ENCODE measurements at places on chromosomes 3 and 15. TPM values are rescaled to one million over a fixed set of nuclear protein-coding genes. Genes with fewer than 3 reads are reported as not detected.

GRCh38 chr15:55234104-55234799, 37.5 kb upstream of the RSL24D1 start:
- DNase-seq = no peak
- H3K27ac ChIP-seq = no peak overlapping the region
- H3K36me3 ChIP-seq = no peaks in the 10 kb centered on the region
- H3K4me1 ChIP-seq = no peaks in the 10 kb centered on the region
- H3K27me3 ChIP-seq = no peaks in the 10 kb centered on the region

C2CD4A gene
- 0.36 TPM for total RNA-seq

DNA sequence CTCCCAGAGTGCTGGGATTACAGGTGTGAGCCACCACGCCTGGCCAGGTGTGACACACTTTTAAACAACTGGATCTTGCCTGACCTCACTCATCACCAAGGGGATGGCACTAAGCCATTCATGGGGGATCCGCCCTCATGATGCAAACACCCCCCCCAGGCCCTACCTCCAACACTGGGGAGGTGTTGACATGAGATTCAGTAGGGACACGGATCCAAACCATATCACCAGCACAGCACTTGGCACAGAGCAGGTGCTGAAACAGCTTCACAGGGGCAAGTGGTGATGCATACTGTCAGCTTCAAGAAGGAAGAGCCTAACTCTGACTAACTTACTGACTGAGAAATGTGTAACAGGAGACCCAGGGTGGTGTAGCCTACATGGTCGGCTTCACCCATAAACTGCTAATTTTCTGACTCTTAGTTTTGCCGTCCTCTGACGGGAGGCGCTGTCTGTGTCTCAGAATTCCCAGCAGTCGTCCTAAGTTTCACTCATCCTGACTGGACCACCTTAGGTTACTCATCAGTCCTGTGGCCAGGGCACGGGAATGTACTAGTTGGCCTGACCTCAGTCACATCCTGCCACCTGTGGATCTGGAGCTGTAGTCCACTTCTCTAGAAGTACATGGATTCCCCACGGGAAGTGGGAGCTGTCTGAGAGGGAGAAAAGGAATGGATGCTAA, 81.9 kb upstream of the PLXNA1 start:
- no peak for DNase-seq
- no peaks in the 10 kb centered on the region for H3K4me1 ChIP-seq
- H3K27ac ChIP-seq = no peak overlapping the region
- no peaks in the 10 kb centered on the region for H3K36me3 ChIP-seq

THBS1 gene
- total RNA-seq = 1,398 TPM

- no peaks in the 10 kb centered on the region for H3K4me1 ChIP-seq
- no peak for DNase-seq
- no peak overlapping the region for H3K27ac ChIP-seq
- H3K4me3 ChIP-seq = no peak overlapping the region
These were observed 2.7 kb downstream of the GAP43 start for GRCh38 chr3:115626006-115626409.

CAMK2N2 gene
- total RNA-seq = 0.36 TPM

DNA sequence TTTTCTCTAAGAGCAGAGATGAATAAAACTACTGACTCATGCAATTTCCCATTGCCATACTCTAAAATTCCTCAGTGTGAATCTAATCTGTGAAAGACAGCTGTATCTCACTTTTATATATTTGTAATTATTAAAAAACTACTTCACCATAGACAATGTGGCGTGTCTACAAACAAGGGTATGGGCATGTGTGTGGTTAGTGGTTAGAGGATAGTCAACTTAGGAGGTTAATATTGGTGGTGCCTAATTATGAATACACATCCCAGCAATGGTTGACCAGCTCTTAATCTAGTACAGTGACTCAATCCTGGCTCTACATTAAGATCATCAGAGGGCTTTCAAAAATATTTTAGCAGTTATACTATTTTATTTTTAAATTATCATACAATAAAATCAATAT, 94.5 kb downstream of the GOLIM4 start:
- no peaks in the 10 kb centered on the region for H3K27me3 ChIP-seq
- H3K27ac ChIP-seq = no peak overlapping the region
- H3K36me3 ChIP-seq = no peaks in the 10 kb centered on the region
- no peak overlapping the region for H3K4me3 ChIP-seq
- no peak for DNase-seq

ALPK3 gene
- total RNA-seq = 77.0 TPM

DNA sequence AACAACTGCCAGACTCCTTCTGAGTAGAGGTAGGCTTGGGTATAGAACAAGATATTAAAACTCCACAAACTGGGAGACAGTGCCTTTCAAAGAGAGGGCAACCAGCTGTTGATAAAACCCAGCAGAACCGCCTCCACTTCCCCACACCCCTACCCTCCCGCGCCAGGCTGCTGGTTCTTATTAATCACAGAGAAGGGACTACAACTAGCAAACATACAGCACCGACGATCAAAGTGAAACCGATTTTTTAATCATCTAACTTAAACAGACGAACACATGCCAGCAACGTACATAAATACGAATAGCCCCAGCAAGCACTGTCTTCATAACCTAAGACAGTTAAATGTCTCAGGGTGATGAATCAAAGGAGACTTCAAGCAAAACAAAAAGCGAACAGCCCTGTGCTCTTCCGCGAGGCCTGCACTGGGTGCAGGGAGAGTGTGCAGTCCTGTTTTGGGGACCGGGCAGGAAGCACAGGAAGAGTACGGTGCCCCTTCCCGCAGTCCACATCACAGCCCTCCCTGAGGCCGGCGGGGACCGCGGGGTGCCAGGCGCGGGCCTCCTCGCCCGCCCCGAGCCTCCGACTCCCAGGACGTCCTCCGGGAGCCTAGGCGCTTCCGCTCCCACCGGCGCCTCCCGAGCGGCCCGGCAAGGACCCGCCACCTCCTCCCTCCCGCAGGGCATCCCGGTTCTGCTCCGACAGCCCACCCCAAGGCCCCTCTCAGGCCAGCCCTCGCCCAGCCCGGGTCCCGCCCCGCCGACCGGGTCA, 75.1 kb upstream of the VGLL4 start:
- peak; percentile 85 for DNase-seq
- H3K4me3 ChIP-seq = peak overlapping the region; percentile 73
- H3K4me1 ChIP-seq = no peaks in the 10 kb centered on the region
- H3K36me3 ChIP-seq = no peaks in the 10 kb centered on the region
- H3K27ac ChIP-seq = peak overlapping the region; percentile 87

GRCh38 chr15:73901126-73901810, 25.0 kb upstream of the LOXL1 start:
- H3K36me3 ChIP-seq = no peaks in the 10 kb centered on the region
- H3K27me3 ChIP-seq = no peaks in the 10 kb centered on the region
- no peak overlapping the region for H3K4me3 ChIP-seq
- no peak overlapping the region for H3K27ac ChIP-seq
- no peaks in the 10 kb centered on the region for H3K4me1 ChIP-seq
- no peak for DNase-seq

GRCh38 chr15:63493436-63493835, 11.0 kb upstream of the USP3 start:
- no peaks in the 10 kb centered on the region for H3K27me3 ChIP-seq
- H3K4me3 ChIP-seq = no peak overlapping the region
- DNase-seq = no peak
- H3K27ac ChIP-seq = no peak overlapping the region
- no peaks in the 10 kb centered on the region for H3K4me1 ChIP-seq

DNA sequence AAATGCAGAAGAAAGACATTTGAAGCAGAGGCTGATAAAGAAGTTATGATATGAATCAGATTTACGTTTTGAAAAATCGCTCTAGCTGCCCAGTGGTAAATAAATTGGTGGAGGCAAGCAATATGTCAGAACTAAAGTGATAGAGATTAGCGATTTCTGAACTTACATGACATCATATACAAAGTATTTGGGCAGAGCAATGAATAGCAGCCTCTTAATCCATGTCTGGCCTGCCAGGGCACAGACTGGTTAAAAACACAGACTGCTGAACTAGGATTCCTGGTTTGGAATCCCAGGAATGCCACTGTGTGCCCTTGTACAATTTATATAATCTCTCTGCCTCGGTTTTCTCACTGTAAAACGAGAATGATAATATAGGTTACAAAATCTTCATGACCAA, 243.1 kb upstream of the SETMAR start:
- H3K27me3 ChIP-seq = no peaks in the 10 kb centered on the region
- H3K4me3 ChIP-seq = no peak overlapping the region
- no peak overlapping the region for H3K27ac ChIP-seq
- H3K36me3 ChIP-seq = no peaks in the 10 kb centered on the region
- H3K4me1 ChIP-seq = no peaks in the 10 kb centered on the region

DNA sequence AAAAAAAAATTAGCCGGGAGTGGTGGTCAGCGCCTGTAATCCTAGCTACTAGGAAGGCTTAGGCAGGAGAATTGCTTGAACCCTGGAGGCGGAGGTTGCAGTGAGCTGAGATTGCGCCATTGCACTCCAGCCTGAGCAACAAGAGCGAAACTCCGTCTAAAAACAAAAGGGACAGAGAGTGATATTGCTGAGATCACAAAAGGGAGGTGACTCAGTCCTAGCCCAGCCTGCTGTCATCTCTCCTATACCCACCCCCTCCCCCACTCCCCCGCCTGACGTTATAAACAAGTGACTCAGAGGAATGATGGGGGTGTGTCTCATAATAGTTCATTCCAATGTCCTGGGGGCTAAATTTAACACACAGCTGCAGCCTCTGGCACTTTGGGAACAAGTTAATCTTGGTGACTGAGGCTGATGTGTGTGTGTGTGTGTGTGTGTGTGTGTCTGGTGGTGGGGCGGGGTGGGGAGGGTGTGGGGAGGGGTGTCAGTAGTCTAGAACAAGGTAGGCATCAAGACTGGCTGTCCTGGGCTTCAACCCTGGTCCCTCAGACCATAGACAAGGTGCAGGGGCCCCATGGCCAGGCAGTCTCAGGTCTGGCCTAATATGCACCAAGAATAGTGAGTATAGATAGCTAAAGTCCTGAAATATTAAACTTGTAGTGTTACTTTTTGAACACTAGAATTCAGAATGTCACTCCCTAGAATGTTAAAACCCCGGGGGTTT, 1.3 kb upstream of the KLHL40 start:
- peak; percentile 88 for DNase-seq
- peaks cover 3% of the 10 kb centered on the region for H3K4me1 ChIP-seq
- H3K27ac ChIP-seq = no peak overlapping the region

- DNase-seq = no peak
- peak overlapping the region; percentile 84 for H3K4me3 ChIP-seq
- H3K27me3 ChIP-seq = no peaks in the 10 kb centered on the region
- no peaks in the 10 kb centered on the region for H3K4me1 ChIP-seq
- H3K27ac ChIP-seq = peak overlapping the region; percentile 77
These were observed 1.2 kb downstream of the PHC3 start for GRCh38 chr3:170180079-170180907.

COL8A1 gene
- total RNA-seq = 264 TPM

CNTN3 gene
- total RNA-seq = 3.4 TPM

MESP2 gene
- total RNA-seq = not detected

NAA50 gene
- 75.7 TPM for total RNA-seq

FMN1 gene
- 18.4 TPM for total RNA-seq
